ENCODE measurements at places on chromosomes 6 and 20.

GRCh38 chr6:45467853-45468252, 90.1 kb upstream of the SUPT3H start:
- DNase-seq = no peak

- DNase-seq = no peak
Observed at GRCh38 chr6:6694368-6694780, 105.9 kb downstream of the LY86 start.

- no peak for DNase-seq
Observed at GRCh38 chr6:139474145-139475108, 100.0 kb upstream of the CITED2 start.

- DNase-seq = no peak
Observed at GRCh38 chr20:28562510-28562898, 2695.0 kb upstream of the DEFB115 start.

Measured in NCI-H345 (cell line).